Umbilical cord (tissue), 2 donors: ENCODE measurements at places on chromosomes 16 and 17.

- DNase-seq = no peak
Measured at GRCh38 chr17:13879961-13880466, 189.3 kb upstream of the COX10 start.

DNA sequence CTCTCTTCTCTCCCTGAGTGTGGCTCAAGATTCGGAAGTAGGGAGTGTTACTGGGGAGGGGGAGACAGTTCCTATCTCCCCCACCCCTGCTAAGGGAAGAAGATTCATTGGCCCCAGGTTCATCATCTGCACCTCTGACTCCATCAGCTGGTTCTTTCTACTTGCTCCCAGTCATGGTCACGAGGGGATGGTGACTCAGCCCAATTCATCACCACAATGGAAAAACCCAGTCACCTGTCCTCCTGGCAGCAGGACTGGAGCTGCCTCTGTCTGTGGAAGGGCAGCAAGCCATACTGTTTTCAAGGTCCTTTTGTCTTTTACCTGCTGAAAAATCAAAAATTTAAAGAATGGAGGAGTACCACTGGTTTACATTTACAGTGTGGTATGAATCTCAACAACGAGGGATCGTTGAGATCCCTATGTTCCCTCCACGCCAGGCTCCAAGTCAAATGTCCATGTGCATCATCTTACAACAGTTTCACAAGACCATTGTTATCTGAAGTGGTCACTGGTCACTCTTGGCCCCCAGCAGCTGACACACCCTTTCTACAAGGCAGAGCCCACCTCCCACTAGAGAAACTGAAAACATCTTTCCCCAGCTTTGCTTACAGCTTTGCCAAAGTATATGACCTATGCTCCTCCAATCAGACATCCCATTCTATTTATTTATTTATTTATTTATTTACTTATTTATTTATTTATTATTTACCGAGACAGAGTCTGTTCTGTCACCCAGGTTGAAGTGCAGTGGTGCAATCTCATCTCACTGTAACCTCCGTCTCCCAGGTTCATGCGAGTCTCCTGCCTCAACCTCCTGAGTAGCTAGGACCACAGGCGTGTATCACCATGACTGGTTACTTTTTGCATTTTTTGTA, 40.4 kb upstream of the NDRG4 start:
- DNase-seq = no peak

DNA sequence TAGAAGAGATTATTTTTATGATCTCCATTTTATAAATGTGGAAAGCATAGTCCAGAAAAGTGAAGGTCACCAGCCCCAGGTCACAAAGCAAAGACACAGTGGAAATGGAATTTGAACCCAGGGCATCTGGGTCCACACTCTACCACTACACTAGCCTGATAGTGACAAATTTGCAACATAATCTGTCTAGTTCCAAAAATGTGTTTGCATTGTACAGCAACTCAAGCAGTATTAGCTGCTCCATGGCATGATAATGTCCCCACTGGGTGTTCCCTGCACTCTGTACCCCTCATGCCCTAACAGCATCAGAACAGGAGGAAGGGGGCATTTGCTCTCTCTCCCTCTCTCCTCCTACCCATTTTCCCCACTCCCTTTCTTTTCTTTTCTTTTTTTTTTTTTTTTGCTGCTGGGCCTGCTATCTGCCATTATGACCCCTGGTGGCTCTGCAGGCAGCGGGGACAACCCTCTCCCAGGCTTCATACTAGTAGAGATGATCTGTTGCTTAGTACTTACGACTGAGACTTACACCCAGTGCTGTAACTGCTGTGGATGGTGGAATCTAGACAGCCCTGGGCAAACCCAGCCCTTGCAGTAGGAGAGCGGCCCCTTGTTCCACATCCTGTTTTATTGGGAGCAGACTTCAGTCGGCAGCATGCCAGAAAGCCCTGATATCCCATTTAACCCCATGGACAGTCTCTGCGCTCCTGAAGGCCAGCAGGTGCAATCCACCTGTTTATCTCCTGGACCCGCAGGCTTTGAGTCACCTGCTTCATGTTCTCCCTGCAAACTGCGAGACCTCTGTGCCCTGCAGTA, 306.3 kb downstream of the SOX9 start:
- DNase-seq = no peak

DNA sequence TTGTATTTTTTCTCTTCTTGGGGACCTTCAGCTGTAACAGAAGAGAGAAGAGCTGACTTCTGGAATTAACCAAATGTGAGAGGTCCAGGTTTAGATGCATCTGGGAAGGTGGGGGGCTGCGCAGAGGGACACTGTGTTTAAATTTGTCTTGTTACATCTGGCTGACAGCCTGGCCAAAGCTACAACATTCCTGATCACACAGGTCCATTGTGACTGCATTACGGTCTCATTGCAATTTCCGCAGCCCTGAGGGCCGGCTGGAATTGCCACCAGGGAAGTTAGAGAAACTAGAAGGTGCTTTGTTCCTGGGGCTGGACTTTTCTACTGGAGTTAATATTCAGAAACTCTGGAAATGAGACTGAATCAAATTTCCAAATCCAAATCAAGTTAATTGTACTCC, 37.9 kb upstream of the LRRC75A start:
- DNase-seq = no peak

- no peak for DNase-seq
Measured at GRCh38 chr16:86018941-86019340, 120.0 kb downstream of the IRF8 start.
